ENCODE measurements at places on chromosomes 12 and 14.

GRCh38 chr12:67519484-67520433 lies 128.8 kb upstream of the DYRK2 start:
- DNase-seq = no peak

- DNase-seq = no peak
Measured at GRCh38 chr12:122111089-122111641, 32.6 kb downstream of the MLXIP start.

GRCh38 chr14:95340201-95340697 lies 20.5 kb upstream of the CLMN start:
- DNase-seq = no peak

GRCh38 chr14:101111620-101112290 lies 208.2 kb upstream of the RTL1 start:
- DNase-seq = no peak

DNA sequence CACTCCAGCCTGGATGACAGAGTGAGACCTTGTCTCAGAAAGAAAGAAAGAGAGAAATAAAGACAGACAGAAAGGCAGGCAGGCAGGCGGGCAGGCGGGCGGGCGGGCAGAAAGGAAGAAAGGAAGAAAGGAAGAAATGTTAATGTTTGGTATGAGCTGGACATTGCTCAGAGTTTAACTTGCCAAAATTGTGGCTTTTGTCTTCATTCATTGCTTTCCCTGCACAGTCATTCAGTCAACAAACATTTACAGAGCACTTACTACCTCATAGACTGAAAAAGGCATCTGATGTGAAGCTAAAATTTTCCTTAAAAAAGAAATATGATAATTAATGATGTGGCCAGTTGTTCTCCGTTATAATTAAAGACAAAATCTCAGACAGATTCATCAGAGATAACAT lies 247.1 kb downstream of the SPTSSA start:
- DNase-seq = no peak

DNA sequence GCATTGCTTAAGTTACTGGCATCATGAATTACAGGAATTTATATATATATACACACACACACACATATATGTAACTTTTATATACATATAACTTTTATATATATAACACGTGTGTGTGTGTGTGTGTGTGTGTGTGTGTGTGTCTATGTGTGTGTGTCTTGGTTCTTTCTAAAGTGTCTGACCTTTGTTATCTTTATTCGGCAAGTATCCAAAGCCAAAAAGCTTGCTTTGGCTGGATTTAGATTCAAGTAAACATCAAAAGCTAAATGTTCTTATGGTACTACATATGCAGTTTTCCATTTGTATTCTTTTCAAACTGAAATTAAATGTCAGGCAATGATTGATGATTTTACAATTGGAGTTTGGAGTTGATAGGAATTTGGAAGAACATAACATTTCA lies 69.9 kb downstream of the SLC16A7 start:
- no peak for DNase-seq

DNA sequence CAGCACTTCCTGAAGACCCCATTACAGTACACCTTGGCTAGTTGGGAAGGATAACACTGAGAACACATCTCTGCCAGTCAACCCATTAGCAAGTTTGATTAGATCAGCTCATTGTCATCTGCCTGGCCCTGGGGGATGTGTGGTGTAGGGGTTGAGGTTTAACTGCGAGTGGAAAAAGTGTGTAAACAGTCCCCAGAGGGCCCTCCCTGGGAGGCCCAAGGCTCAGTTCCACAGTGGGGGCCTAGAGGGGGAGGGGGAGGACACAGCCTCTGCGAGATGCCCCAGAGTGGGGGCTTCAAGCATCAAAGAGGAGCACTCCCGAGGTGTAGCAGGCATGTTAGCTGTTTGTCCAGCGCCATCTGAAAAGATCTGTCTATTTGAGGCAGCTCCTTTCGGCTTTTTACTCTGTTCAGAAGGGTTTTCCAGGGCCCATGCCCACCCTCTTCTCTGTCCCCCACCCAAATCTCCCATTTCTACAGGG lies 344 bp downstream of the LPAR5 start:
- DNase-seq = peak; percentile 86

DNA sequence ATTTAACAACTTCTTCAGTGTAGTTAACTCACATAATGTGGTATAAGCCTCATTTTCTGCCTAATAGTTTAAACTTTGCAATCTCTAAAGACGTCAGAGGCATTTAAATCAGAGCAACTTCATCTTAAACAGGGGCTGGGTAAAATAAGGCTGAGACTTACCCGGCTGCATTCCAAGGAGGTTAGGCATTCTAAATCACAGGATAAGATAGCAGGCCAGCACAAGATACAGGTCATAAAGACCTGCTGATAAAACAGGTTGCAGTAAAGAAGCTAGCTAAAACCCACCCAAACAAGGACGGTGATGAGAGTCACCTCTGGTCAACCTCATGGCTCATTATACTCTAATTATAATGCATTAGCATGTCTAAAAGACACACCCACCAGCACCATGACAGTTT lies 115.6 kb upstream of the PKP2 start:
- no peak for DNase-seq

DNA sequence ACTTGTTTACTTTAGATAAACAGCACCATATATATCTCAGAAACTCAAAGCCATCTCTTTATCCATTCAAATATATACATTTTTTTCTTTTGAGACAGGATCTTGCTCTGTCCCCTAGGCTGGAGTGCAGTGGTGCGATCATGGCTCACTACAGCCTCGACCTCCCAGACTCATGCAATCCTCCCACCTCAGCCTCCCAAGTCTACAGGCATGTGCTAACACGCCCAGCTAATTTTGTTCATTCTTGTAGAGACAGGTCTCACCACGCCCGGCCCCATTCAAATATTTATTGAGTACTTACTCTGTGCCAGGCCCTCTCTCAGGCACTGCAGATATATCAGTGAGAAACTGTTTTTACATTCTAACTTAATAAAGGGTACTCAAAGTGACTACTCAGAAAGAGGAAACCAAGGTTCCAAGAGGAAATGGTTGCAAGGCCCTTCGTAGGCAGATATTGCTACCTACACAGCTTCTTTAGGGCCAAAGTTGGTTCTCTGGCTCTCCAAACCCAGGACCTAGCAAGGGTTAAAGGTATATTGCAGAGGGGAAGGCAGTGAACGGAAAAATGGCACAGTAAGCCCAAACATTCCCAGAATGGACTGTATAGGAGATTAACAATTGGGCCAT lies 2.9 kb downstream of the ATXN3 start:
- DNase-seq = no peak

- DNase-seq = no peak
Measured at GRCh38 chr12:43586646-43587245, 34.7 kb upstream of the ADAMTS20 start.

GRCh38 chr14:95564060-95564459 lies 29.2 kb downstream of the GLRX5 start:
- DNase-seq = no peak

- no peak for DNase-seq
Measured at GRCh38 chr12:34406996-34407300, 384.7 kb downstream of the ALG10 start.

- DNase-seq = no peak
Measured at GRCh38 chr12:68389305-68389704, 57.1 kb upstream of the MDM1 start.

GRCh38 chr14:55074662-55075061 lies 23.2 kb downstream of the MAPK1IP1L start:
- peak; percentile 43 for DNase-seq

GRCh38 chr14:68373847-68374444 lies 418.9 kb downstream of the ZFP36L1 start:
- peak; percentile 58 for DNase-seq

GRCh38 chr14:32169191-32169590 lies 32.7 kb upstream of the RNU6-7 start:
- no peak for DNase-seq

DNA sequence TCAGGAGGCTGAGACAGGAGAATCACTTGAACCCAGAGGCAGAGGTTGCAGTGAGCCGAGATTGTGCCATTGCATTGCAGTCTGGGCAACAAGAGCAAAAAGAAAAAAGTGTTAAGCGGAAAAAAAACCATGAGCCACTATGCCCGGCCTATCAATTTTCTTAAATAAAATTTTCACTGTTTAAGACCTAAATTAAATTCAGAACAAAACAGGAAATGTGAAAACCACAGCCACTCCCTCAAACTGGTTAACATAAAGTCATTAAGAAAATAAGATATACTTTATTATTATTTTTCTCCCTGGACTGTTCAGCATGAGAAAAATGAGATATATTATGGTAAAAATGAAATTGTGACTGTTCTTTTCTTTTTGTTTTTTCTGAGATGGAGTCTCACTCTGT lies 44.6 kb upstream of the GCH1 start:
- DNase-seq = no peak

- DNase-seq = no peak
Measured at GRCh38 chr14:68042586-68043210, 223.1 kb downstream of the RAD51B start.

DNA sequence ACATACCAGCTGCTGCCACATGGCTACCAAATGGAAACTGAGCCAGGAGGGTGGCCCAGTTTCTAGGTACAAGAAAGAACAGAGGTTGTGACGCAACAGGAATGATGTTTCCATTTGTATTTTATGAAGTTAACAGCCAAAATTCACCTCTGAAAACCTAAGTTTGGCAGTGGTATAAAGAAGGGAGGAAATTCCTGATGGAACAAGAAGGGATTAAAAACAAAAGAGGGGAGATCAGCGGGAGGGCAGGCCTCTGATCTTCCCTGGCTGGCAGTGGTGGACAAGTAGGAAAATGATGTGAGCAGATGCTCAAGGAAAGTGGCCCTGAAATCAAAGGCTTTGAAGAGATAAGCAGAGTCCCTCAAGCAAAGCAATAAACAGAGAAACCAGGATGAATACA lies 47.3 kb upstream of the BCL2L14 start:
- no peak for DNase-seq

GRCh38 chr14:96586056-96586455 lies 83.9 kb downstream of the PAPOLA start:
- no peak for DNase-seq

- no peak for DNase-seq
Measured at GRCh38 chr12:132244724-132245295, 84.6 kb downstream of the GALNT9 start.

DNA sequence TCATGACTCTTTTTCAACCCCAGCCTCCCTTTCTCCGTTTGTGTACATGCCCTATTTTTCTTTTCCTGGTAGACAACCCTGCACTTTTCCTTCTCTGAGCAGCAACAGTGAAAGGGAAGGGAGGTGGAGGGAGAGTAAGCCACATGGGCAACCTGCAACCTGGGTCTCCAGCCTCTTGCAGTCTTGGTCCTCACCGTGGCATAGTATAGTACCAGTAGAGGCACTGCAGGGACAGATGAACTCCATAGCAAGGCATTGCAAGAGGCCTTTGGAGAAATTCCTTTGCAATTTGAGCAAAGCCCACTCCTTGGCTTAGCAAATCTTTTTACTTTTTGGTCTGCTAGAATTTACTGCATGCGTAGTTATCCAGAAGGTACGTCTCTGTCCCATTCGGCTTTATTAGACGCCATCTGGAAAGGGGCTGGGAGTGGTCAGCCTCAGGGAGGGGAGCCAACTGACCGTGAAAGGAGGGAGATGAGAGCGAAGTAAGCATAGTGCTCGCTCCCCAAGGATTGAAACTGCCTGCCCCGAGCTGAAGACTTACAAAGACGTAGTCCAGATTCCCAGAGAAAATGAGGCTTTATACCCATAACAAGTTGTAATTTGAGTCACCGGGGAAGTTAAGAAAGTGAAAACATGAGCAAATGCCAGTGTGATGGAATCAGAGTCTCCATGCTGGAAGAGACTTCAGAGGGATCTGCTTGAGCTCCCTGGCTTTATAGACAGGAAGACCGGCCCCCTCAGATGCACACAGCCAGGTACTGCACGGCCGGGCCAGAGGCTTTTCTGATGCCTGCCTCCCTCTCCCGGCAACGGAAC lies 332.0 kb downstream of the CACNA1C start:
- no peak for DNase-seq

DNA sequence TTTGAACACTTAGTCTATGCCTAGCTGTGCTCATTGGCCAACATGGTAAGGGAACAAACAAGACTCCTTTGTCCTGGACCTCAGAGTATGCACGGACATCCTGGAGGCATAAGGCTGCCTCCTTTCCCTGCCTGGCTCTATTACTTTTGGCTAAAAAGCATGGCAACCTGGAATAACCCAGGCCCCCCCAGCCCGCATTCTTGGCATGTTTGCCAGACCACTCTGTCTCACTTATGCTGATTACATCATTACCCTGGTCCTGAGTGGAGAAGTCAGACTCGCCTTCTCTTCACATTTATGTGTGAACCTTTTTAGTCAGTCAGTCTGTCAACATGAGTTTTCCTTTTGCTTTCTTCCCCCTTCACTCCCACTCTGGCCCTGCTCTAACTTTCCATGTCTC lies 58.0 kb upstream of the ELK3 start:
- DNase-seq = no peak

- peak; percentile 86 for DNase-seq
Measured at GRCh38 chr14:23057757-23058653, 685 bp upstream of the CDH24 start.

DNA sequence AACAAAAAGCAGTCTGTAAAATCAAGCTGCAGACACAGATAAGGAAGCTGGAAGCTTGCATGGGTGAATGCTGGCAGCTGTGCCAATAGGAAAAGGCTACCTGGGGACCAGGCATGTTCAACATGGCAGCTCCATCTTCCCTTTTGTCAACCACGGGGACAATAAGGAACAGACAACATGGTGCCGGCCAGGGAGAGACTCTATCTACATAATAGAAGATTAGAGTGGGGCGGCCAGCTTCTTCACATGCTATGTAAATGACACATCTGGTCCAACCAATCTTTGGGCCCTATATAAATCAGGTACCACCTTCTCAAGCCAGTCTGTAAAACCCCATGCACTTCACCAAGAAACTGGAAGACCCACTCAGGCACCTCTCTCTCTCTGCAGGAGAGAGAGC lies 157.6 kb downstream of the SUDS3 start:
- DNase-seq = no peak

GRCh38 chr12:14840616-14841015 lies 2.7 kb downstream of the ART4 start:
- no peak for DNase-seq

DNA sequence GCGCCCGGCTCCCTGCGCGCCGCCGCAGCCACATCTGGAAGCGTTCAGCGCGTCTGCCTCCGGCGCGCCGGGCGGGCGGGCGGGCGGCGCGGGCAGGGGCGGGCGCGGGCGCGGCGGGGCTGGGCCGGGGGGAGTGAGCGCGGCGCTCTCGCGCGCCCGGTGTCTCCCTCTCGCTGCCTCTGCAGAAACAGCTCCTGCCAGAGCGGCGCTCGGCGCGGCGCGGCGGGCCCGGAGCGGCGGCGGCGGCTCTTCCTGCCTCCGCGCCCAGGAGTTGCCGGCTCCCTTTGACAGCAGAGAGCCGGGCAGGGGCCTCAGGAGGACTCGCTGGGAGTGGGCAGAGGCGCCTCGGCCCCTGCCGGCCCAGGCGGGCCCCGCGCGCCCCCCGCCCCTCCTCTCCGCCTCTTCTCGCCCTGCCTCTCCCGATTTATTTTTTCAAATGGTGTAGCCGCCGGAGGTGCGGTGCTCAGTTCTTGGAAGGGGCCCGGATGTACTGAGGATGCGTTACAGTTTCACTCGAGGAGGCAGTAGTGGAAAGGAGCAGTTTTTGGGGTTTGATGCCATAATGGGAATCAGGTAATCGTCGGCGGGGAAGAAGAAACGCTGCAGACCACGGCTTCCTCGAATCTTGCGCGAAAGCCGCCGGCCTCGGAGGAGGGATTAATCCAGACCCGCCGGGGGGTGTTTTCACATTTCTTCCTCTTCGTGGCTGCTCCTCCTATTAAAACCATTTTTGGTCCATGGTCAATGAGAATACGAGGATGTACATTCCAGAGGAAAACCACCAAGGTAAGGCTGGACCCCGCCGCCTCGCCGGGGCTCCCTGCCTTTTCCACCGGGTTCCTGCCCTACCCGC lies at the start of gene CACNA1C:
Gene CACNA1C, plus strand, starts transcription at position 162 of the 853 bp plus-strand sequence. Its CDS starts 576 bp downstream, at position 738.
- peak; percentile 16 for DNase-seq
